ENCODE measurements at places on chromosomes 1 and 21. TPM values are rescaled to one million over a fixed set of nuclear protein-coding genes. Genes with fewer than 3 reads are reported as not detected.

DNA sequence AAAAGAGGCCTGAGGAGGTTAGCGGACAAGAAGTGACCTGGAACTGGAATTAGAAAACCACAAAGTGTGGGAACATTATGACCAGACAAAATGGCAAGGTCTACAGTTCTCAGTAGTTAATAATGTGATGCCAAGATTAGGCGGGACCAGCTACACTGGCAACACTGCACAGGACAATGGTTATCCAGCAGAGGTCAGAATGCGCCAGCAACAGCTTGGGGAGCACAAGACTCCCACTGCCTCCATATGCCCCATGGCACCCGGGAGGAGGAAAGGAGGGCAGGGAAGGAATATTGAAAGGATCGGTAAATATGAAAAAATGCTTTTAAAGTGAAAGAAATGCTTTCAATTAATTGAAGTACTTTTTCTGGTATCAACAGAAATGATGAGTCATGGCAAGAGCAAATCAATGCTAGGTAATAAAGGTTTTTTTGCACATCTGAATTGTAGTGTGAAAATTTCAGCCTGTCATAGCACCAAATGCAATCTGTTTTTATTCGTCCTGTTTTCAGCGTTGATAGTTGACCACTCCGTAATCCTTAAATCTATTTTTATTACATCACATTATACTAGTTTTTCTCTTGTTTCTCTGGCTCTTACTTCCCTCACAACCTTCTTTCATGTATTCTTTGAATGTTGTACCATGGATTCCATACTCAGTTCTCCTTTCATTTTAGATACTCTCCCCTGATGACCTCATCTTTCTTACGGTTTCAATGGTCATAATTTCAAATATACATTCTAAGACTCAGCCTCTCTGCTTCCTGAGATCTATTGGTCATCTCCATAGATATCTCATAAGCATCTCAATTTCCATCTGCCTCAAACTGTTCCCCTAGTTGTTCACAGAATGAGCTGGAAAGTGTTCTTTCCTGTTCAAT lies 30.7 kb downstream of the VCAM1 start:
- no peak for DNase-seq

GRCh38 chr1:79133774-79134364 lies 127.3 kb upstream of the ADGRL4 start:
- no peak for DNase-seq

Gene RAB3B
- polyA plus RNA-seq: 5.0 TPM

DNA sequence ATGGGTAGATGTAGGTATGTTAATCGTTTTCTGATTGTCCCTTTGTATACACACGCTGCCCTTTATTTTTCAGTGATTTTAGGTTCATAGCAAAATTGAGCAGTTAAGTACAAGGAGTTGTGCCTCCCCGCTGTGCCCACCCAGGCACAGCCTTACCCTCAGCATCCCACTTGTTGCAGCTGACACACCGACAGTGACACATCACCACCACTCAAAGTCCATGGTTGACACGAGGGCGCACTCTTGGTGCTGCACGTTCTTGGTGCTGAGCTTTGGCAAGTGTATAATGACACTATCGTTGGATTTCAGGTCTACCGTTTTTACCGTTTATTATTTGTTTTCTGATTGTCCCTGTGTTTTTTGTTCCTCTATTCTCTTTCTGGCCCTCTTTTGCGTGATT lies 15.6 kb downstream of the C1orf159 start:
- DNase-seq: no peak

DNA sequence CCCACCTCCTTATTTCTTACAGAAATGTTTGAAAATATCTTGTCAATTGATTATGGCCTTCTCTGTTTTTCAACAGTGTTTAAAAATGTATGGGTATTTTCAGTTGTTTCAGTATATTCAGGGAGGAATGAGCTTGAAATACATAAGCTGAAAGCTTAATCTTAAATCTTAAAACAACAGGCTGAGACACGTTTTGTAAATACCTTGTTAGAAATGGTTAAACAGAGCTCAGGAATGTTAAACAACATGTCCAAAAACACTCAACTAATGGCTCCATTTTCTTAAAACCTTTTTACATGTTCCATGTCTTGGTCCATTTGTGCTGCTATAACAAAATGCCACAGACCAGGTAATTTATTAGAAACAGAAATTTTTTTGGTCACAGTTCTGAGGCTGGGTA lies 953.8 kb upstream of the ADGRL2 start:
- no peak for DNase-seq

DNA sequence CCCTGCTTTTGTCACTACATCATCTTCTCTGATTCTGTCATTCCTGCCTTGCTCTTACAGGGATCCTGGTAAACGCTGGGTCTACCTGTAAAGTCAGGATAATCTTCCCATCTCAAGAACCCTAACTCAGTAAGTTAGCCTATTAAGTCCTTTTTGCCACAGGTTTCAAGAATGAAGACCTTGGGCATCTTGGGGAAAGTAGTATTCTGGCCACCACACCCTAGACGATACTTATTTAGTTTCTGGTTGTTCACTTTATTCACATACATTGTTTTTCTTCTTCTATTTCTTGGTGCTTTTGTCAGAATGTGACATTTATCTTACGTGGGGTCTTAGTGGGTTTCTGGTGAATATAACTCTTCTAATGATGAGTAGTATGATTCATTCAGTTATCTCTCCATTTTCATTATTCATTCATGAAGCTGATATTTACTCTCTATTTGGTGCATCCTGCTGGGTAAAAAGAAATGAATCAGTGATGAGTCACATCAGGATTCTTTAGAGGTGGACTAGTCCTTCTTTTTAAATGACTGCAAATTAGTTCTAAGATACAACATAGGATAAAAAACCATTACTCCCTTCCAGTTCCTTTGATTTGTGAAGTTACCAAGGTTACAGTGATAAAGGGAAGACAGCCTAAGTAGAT lies 514.4 kb upstream of the B3GALT2 start:
- no peak for DNase-seq

Gene TOR3A
- polyA plus RNA-seq: 23.7 TPM

- no peak for DNase-seq
Measured at GRCh38 chr1:232547938-232548484, 81.9 kb downstream of the SIPA1L2 start.

DNA sequence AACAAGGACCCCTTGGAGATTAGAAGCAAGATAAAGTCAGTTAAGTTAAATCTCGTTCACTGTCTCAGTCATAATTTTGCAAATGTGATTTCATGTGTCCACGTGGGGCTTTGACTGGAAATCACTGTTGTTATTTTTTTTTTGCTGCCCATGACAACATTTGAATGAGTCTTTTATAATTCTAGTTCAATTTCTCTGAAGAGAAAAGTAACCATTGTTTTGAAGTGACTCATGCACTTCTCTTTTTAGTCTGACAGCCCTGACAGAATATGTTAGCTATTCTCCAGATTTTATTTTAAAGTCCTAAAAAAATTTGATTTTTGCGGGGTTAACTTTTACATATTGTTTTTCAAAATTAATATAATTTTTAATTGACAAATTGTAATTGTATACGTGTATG lies 30.7 kb upstream of the NLRP3 start:
- no peak for DNase-seq

Gene PSMG1
- polyA plus RNA-seq: 39.6 TPM

Gene PLCH2
- 1.3 TPM for polyA plus RNA-seq

DNA sequence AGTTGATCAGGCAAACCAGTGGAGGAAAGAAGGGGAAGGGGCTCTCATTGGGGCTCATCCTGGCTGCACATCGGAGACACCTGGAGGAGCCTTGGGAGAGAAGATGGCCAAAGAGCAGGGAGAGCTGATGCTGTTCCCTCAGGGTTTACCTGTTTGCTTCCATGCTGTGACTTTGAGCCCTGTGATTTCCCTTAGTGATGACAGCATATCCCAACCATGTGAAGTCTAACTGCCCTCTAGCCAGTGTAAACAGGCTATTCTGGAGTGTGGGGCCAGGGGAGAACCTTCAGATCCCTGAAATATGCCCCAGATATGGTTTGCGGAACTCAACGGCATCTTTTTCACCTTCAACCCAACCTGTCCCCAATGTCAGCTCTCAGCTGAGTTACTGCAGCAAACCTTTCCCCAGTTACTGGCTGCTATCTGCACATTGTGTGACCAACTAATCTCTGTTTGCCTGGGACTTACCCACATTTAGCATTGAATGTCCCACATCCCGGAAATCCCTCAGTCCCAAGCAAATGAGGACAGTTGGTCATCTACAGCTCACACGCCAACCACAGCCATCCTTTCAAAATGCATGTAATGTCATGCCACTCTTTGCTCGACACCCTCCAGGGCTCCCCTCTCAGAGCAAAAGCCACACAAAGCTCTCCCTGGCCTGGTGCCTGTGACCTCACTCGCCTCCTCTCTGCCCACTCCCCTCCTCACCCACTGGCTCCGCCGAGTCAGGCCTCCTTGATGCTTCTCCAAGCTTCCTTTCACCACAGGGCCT lies 242.3 kb downstream of the KCNJ6 start:
- DNase-seq: no peak

Gene MROH9
- not detected for polyA plus RNA-seq

- DNase-seq: no peak
Measured at GRCh38 chr1:68180441-68181164, 51.7 kb downstream of the WLS start.

GRCh38 chr1:193060406-193060805 lies 994 bp downstream of the RO60 start:
- DNase-seq: peak; percentile 1

- no peak for DNase-seq
Measured at GRCh38 chr21:37660709-37661108, 255.5 kb downstream of the KCNJ6 start.

Gene HRNR
- polyA plus RNA-seq: 1.5 TPM

- no peak for DNase-seq
Measured at GRCh38 chr1:162087111-162087510, 17.6 kb downstream of the NOS1AP start.

- no peak for DNase-seq
Measured at GRCh38 chr1:167614851-167615250, 15.2 kb upstream of the RCSD1 start.

DNA sequence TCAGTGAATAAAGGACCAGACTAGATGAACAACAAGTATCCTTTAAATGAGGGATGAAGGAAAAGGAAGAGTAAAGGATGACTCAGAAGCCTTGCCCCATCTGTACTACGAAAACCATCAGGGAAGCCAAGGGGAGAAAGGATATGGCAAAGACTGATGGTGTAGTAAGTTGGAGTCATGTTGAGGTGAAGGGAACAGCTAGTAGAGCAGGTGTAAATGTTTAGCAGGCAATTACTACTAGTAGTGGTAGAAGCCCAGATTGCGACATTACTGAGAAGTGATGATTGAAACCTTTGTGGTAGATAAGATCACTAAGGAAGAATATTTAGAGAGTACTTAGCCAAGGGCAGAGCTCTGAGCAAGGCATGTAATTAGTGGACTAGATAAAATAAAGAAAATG lies 84.0 kb downstream of the PHTF1 start:
- no peak for DNase-seq

Gene RGS21
- polyA plus RNA-seq: not detected

DNA sequence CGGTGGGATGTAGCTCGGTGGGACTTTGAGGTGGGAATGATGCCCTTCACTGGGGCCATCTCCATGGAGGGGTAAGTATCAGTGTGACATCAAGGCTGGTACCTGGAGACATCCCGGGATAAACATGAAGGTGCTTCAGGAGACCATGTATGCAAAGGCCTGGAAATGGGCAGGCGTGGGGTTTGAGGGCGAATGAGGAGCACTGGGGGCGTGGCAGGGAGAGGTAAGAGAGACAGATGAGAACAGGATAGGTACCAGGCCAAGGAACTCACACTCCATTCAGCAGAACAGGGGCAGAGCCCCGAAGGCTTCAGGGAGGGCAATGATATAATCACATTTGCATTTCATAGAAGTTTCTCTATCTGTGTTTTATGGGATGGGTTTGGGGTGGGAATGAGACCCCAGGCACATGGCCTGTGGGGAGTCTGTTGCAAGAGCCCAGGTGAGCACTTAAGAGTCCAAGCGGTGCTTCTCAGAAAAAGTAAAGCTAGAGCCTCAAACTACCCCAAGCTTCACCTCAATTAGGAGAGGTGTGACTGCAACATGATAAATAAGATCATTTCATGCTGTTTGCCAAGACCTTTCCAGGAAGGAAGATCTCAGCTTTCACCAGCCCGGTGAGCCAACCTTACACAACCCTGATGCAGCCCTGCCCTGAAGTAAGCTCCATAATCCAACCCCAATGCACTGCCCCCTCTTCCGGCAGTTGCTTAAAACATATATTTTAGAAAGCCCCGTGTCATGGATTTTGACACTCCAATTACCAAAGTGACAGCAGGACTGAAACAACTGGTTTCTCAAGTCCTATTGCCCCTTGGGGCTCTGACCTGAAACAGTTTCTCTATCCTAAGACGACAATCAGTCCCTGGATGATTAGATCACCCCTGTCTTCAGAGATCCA lies 7.4 kb downstream of the S100A9 start:
- DNase-seq: no peak

DNA sequence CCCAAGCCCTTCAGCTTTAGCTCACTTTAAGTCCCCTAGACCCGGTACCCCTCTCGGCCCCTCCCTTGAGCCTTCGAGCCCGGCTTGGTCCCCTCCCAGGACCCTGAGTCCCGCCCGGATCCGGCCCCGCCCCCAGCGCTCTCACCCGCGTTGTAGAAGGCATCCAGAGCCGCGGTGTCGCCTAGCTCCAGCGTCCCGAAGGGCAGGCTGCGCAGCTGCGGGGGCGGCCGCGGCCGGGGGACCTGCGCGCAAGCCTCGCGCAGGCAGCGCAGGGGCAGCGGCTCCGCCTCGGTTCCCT lies 699 bp downstream of the MAP3K6 start:
- DNase-seq: peak; percentile 73

Gene NUP210L
- 0.04 TPM for polyA plus RNA-seq

- DNase-seq: no peak
Measured at GRCh38 chr1:96256130-96256790, 465.3 kb upstream of the PTBP2 start.

DNA sequence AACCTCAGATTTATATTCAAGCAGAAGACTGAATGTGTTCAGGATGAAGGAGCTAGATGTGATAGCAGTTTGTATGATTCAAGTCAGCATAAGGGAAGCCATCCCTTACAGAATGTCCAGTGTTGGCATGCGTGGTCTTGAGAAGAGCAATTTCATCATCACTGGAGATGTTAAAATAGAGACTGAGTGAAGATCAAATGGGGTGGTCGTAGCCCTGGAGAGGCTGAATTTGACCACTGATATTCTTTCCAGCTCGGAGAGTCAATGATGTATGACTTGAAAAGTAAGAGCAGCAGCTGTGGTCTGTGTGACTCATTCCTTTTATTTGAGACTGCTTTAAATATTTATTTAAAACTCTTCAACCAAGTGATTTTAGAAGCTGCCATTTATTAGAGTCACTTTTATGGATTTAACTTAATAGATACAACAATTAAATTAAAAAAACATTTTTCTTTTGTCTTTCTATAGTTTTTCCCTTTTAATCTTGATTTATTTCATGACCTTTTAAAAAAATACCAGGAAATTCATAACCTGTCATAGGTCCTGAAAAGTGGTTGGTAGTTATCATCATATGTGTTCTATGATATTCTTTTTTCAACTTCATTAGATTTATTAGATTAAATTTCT lies 15.5 kb downstream of the FMN2 start:
- DNase-seq: no peak

Gene CHODL
- 32.3 TPM for polyA plus RNA-seq

- DNase-seq: no peak
Measured at GRCh38 chr1:110620686-110621085, 14.5 kb upstream of the KCNA2 start.

Gene S100A7
- polyA plus RNA-seq: 0.61 TPM

GRCh38 chr1:164452549-164452948 lies 106.4 kb upstream of the PBX1 start:
- no peak for DNase-seq

Gene IL23R
- polyA plus RNA-seq: 0.11 TPM

Gene CDKN2C
- 8.5 TPM for polyA plus RNA-seq

Gene RGS8
- 0.06 TPM for polyA plus RNA-seq

Gene EPHA8
- 1.5 TPM for polyA plus RNA-seq

- no peak for DNase-seq
Measured at GRCh38 chr1:231478811-231479210, 49.7 kb upstream of the TSNAX start.

Gene WLS
- polyA plus RNA-seq: 137 TPM
